IMR-90 (cell line): ENCODE measurements at places on chromosomes 7 and 10. TPM values are rescaled to one million over a fixed set of nuclear protein-coding genes. Genes with fewer than 3 reads are reported as not detected.

- peak; percentile 69 for DNase-seq
These were observed 92.3 kb downstream of the RNF216 start for GRCh38 chr7:5689118-5689517.

DNA sequence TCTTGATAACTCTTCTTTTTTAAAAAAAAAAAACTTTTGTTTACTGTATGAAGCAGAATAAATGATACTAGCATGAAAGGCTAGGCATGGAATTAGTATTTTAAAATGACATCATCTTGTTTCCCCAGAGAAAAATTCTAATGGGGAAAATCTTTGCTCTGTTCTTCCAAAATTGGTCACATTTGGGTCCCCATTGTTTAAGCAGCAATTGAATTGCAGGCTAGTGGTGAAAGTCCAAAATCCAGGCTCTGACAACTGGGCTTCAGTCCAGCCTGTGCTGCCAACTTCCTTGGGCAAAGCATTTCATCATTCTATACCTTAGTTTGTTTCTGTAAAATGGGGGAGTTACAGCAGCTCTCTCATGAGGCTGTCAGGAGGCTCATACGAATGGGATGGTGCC, 726.4 kb downstream of the KCNMA1 start:
- DNase-seq = no peak

The PWWP2B gene
- polyA plus RNA-seq = 1.7 and 2.1 TPM in 2 replicates

DNA sequence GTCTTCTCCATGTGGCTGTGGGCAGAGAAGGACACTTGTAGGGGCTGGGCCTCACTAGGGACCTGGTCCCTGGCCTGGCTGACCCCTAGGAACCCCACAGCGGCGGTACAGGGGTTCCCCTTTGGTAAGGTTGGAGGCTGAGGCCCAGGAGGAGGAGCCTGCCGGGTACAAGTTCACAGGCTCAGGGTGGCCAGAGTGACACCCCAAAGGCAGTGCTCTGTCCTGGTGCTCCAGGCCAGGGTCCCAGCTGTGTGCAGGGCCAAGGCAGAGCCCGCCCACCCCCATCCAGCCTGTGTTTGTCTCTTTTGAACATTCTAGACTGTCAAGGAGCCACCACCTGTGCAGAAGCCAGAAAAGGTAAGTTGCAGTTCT, 23.3 kb downstream of the ANTXRL start:
- DNase-seq = no peak

DNA sequence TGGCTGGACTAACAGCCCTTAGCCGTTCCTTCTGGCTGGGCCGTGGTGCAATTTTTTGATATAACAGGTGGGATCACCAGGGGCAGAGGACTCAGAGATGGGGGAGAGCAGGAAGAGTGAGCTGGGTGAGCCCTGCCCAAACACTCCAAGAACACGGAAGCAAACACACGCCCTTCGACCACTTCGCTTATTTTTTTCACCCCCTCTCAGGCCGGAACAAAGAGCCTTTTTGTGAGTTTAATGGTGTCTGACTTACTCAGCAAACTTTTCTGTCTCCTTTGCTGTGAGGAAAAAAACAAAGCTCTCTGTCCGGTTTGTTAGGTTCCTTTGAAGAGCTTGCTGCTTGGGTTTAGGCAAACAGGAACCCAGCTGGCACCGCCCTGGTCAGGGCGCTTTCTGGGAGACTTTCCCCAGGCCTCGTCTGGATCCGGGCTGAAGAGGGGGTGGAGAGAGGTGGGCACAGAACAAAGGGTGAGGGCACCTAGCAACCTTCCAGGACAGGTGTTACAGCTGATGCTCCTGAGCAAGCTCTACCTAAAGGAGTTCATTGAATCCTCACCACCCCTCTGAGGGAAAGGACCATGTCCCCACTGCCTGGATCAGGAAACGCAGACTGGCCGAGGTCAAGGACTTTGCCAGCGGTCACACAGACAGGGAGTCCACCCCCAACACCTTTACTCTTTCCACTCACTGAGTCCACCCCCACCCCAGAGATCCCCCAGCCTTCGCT, 23.3 kb downstream of the CALML3 start:
- DNase-seq = no peak

- no peak for DNase-seq
These were observed 25.7 kb downstream of the PRKAG2 start for GRCh38 chr7:151851145-151851751.

DNA sequence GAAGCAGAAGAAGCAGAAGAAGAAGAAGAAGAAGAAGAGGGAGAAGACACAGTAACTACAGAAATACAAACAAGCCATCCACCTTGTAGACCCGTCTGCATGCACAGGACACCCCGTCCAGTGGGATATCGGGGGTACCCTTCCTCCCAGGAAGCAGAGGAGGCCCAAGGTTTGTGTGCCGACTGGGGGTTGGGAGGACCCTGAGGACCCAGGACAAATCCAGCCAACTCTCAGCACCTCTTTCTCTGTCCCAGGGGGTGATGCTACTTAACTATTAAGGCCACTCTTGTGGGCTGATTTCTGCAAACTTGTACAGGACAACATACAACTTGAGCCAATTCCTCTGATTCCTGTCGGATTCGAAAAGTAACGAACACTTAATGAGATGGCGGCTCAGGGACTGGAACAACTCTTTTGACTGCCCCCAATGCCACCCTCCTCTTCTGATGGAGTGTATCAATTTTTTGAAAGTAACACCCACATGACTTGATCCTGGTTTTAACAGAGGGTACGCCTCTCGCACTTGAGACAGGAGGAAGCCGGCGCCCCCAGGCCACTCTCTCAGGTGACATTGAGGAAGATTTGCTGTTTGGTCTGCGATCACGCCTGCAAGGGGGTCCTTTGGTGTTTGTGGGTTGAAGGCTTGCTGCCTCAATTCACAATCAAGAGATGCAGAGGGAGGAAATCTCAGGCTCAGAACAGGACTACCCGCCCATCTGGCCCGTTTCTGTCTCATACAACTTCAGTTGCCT, 192.6 kb downstream of the TNS3 start:
- DNase-seq = no peak

GRCh38 chr10:52563360-52563759, 209.2 kb downstream of the MBL2 start:
- DNase-seq = peak; percentile 11

- DNase-seq = no peak
These were observed 4.5 kb upstream of the AIFM2 start for GRCh38 chr10:70137135-70137534.

- DNase-seq = peak; percentile 47
These were observed 147.7 kb upstream of the BMPER start for GRCh38 chr7:33757563-33758165.

DNA sequence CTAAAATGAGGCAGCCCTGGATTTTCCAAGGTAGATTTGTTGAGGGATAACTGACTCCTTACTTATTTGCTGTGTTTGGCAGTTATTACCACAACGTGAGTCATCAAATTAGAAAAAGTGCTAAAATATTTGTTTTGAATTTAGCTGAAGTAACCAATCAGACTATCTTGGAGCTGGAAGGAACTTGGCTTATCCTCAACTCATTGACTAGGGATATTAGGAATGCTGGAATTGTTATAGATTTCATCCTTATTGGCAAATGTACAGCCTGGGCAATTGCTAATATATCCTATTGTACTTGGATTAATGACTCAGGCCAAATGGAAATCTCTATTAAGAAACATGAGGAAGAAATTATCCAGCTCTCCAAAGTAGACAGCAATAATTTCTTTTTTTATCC, 1189.0 kb upstream of the LRRN3 start:
- DNase-seq = peak; percentile 25

DNA sequence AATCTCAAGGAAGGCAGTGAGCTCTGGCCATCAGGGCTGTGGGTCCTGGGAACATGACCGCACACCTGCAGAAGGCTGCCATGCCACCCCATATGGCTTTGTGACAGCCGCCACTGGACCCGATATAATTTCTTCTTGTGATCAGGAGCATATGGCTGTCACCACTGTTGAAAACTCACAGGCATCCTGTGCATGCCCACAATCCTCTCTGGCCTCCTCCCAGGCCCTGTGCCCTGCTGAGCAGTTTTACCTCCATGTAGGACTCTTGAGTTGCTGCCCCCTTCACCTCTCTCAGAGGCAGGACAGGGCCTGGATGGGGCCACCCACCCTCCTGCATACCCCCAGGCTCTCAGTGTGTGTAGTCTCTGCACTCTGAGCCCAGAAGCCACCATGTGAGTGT, 391.9 kb upstream of the AKR1E2 start:
- no peak for DNase-seq

The SP8 gene
- not detected in 2 replicates for polyA plus RNA-seq

DNA sequence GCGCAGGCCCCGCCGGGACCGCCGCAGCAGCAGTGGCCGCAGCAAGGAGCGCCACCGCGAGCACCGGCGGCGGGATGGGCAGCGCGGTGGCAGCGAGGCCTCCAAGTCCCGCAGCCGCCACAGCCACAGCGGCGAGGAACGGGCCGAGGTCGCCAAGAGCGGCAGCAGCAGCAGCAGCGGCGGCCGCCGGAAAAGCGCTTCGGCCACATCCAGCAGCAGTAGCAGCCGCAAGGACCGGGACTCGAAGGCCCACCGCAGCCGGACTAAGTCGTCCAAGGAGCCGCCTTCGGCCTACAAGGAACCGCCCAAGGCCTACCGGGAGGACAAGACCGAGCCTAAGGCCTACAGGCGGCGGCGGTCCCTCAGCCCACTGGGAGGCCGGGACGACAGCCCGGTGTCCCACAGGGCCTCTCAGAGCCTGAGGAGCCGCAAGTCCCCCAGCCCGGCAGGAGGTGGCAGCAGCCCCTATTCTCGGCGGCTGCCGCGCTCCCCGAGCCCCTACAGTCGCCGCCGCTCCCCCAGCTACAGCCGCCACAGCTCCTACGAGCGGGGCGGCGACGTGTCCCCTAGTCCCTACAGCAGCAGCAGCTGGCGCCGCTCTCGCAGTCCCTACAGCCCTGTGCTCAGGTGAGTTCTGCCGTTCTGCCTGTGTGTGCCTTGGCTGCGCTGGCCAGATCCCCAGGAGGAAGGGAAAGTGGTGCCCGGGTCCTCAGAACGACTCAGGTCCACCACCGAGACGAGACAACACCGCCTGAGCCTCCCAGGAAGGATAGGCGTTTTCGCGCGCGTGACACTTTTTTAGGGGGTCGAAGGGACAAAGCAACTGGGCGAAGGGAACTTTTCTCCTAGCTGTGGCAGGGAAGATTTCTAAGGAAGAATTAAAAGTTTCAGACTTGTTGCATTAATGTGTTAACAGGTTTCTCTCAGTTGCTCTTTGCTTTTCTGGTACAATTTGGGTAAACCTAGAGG, 1.5 kb downstream of the CDK13 start:
- peak; percentile 52 for DNase-seq
